Activated naive CD8-positive, alpha-beta T cell treated with anti-CD3 and anti-CD28 coated beads, Interleukin-2, amount 10 ng/mL, durations not matched to agents 7 days and 5 days (primary cell): ENCODE measurements at places on chromosomes 12 and 14. TPM values are rescaled to one million over a fixed set of nuclear protein-coding genes. Genes with fewer than 3 reads are reported as not detected.

GRCh38 chr12:127035011-127035879 is 1231.7 kb upstream of the TMEM132C start:
- H3K36me3 ChIP-seq: no peaks in the 10 kb centered on the region
- no peak overlapping the region for H3K4me3 ChIP-seq
- no peaks in the 10 kb centered on the region for H3K4me1 ChIP-seq

- H3K4me3 ChIP-seq: no peak overlapping the region
- peaks cover 6% of the 10 kb centered on the region for H3K4me1 ChIP-seq
- no peak for DNase-seq
- H3K27me3 ChIP-seq: peaks cover 15% of the 10 kb centered on the region
- no peak overlapping the region for H3K27ac ChIP-seq
- no peaks in the 10 kb centered on the region for H3K36me3 ChIP-seq
Measured at GRCh38 chr12:66065150-66065549, 65.4 kb downstream of the LLPH start.

- H3K4me1 ChIP-seq: peaks cover 21% of the 10 kb centered on the region
- no peaks in the 10 kb centered on the region for H3K27me3 ChIP-seq
- no peak for DNase-seq
- no peak overlapping the region for H3K27ac ChIP-seq
- no peak overlapping the region for H3K4me3 ChIP-seq
Measured at GRCh38 chr14:95486875-95487668, 29.4 kb downstream of the SYNE3 start.

DNA sequence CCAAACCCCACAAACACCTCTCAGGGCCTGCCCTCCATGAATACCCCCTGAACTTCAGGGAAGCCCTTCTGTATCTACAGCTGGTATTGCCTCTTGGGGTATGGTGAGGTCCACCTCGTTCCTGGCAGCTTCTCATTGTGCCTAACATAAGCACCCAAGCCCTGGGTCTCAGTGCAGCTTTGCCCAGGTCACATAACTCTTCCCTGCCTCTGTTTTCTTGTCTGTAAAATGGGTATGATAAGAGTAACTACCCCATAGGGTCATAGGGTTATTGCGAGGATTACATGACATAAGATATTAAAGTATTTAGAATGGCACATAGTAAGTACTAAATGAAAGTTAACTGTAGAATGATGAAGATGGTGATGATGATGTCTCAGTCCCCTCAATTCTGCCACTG is 190.0 kb upstream of the PWP1 start:
- H3K4me3 ChIP-seq: no peak overlapping the region
- no peak overlapping the region for H3K27ac ChIP-seq
- no peaks in the 10 kb centered on the region for H3K27me3 ChIP-seq
- peaks cover 10% of the 10 kb centered on the region for H3K36me3 ChIP-seq
- no peak for DNase-seq
- peaks cover 18% of the 10 kb centered on the region for H3K4me1 ChIP-seq

Gene STAC3
- total RNA-seq: 10.7 TPM
